ENCODE measurements at places on chromosomes 5 and 9. TPM values are rescaled to one million over a fixed set of nuclear protein-coding genes. Genes with fewer than 3 reads are reported as not detected.
A peak's percentile ranks its signal among the peaks of the same experiment; 100 is the strongest.

PCDH12 gene
- polyA plus RNA-seq = 0.18 TPM

- no peak for DNase-seq
- peaks cover 14% of the 10 kb centered on the region for H3K4me1 ChIP-seq
- no peaks in the 10 kb centered on the region for H3K27me3 ChIP-seq
- no peaks in the 10 kb centered on the region for H3K36me3 ChIP-seq
Measured at GRCh38 chr5:68033961-68034571, 181.5 kb upstream of the PIK3R1 start.

SPINK5 gene
- polyA plus RNA-seq = not detected

DNA sequence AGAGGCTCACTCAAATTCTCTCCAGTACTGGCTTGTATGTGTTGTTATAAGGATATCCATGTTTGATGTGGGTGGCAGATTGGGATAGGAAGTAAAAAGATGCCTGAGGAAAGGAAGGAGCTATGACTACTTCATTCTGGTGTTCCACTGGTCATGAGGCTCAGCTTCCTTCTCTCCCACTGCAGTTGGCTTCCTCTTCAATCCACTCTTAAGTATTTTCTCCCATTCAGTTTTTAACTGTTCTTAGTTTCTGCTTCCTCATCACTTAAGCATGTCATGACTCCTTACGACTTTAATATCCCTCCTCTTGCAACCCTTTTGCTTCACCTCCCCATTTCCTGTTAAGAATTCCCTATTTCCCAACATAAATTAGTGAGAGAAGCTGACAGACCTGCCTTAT is 81.1 kb downstream of the PJA2 start:
- H3K36me3 ChIP-seq = peaks cover 6% of the 10 kb centered on the region
- no peaks in the 10 kb centered on the region for H3K27me3 ChIP-seq
- no peak overlapping the region for H3K4me3 ChIP-seq
- H3K27ac ChIP-seq = no peak overlapping the region
- DNase-seq = no peak

- H3K27me3 ChIP-seq = no peaks in the 10 kb centered on the region
- no peak overlapping the region for H3K27ac ChIP-seq
- no peak for DNase-seq
Measured at GRCh38 chr5:167554564-167555290, 736.7 kb upstream of the WWC1 start.

DNA sequence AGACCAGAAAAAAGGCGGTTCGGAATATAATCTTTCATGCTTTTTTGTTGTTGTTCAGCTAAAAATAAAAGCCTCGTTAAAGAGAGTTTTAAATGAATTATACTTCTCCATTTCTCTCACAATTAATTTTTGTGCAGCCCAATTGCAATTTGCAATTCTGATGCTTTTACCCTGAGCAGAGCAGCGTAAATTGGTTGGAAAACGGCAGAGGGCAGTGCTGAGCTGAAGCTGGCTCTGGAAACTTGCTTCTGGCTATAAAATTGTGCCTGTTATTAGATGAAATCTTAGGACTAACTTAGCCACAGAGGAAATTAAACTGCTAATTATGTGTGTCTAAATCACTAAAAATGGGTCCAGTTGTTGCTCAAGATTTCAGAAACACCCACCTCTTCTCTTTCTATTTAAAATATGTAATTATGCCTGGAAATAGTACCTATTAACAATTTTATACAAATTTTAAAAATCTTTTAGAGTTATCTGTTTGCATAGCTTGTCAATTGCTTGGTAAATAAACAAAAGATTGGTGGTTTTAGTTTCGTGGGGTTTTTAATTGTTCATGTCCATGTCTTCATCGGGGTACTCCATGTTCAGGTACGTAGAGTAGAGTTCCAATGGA is 441.8 kb upstream of the TLE4 start:
- peak; percentile 28 for DNase-seq
- no peaks in the 10 kb centered on the region for H3K4me1 ChIP-seq

GRCh38 chr5:138736293-138736692 is 16.9 kb upstream of the CTNNA1 start:
- H3K4me1 ChIP-seq = no peaks in the 10 kb centered on the region
- H3K36me3 ChIP-seq = no peaks in the 10 kb centered on the region
- no peak overlapping the region for H3K27ac ChIP-seq
- no peaks in the 10 kb centered on the region for H3K27me3 ChIP-seq
- no peak for DNase-seq

DAB2IP gene
- 0.17 TPM for polyA plus RNA-seq

PSIP1 gene
- polyA plus RNA-seq = 14.7 TPM

CAPSL gene
- polyA plus RNA-seq = not detected

GRCh38 chr9:72443855-72444254 is 77.6 kb upstream of the TMC1 start:
- peak overlapping the region; percentile 90 for H3K27ac ChIP-seq
- no peak overlapping the region for H3K4me3 ChIP-seq
- no peaks in the 10 kb centered on the region for H3K36me3 ChIP-seq
- H3K27me3 ChIP-seq = no peaks in the 10 kb centered on the region
- DNase-seq = peak; percentile 95

DNA sequence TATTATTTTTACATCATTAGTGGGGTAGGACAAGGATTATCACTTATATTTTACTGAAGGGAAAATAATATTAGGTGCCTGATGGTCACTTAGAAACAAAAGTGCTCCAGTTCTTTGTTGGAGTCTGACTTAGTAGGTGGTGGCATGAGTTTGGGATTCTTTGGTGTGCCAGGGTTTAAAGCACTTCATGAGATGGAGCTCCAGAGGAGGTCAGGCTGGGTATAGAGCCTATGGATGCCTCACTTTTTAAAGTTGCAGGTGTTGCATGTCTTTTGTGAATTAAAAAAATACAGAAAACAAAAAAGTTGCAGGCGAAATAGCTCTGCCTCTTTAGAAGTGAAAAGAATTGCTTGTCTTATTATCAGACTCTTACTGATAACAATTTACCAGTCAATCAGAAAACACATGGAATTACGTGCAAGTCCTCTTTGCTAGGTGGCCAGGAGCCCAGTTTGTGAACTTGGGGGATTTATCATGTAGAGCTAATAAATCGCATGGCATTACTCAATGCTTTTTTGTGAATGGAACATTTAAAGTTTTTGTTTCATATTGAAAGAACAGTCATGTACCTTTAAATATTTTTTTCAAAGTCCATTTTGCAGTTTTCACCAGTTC is 1.6 kb downstream of the ITK start:
- H3K27me3 ChIP-seq = no peaks in the 10 kb centered on the region
- DNase-seq = no peak
- H3K4me3 ChIP-seq = no peak overlapping the region
- no peak overlapping the region for H3K27ac ChIP-seq
- H3K36me3 ChIP-seq = no peaks in the 10 kb centered on the region

ESM1 gene
- not detected for polyA plus RNA-seq

KLHL3 gene
- polyA plus RNA-seq = 0.71 TPM

DNA sequence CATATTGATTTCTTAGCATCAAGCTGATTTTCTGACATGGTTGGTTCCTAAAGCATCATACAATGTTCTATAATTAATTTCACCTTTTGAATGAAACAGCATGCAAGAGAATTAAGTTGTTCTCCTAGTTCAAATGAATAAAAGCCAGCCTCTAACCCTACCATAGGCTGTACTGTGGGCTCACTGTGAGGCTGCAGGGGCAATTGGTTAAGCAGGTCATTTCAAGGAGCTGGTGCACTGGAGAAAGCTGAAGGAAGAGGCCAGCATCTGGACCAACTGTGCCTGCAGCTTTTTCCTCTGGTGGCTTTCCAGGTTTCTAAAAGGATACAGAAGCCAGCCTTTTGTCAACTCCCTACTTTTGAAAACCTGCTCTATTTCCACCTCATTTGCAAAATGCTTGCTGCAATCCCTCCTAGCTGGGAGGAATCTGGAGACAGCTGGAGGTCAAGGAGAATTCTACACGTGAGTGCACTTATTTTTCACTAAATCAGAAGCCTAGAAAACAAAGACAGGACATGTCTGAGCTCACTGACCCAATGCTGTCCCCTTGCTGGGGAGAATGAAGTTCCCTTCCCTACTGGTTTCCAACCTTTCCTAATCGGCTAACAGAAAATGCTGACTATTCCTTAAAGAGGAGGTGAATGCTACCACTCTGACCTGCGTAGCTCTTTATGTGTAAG is 158.9 kb downstream of the APBA1 start:
- no peak overlapping the region for H3K4me3 ChIP-seq
- no peaks in the 10 kb centered on the region for H3K36me3 ChIP-seq
- H3K27ac ChIP-seq = no peak overlapping the region
- H3K27me3 ChIP-seq = no peaks in the 10 kb centered on the region

DNA sequence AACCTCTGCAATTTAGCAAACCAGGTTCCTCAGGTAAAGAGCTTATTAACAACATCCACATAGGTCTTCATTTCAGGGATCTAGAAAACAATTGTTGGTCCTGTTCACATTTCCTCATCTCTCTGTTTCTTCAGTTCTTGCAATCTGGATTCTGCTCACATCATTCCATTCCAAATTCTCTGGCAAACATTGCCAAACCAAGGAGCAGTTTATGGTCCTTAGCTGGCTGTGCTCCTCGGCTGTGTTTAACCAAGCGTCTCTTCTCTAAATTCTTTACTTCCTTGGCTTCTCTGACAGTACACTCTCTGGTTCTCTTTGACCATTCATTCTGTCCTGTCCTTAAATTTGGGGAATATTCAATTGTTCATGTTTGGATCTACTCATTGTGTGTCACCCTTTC is 65.8 kb upstream of the RANBP3L start:
- H3K27ac ChIP-seq = no peak overlapping the region
- H3K4me1 ChIP-seq = peaks cover 5% of the 10 kb centered on the region
- no peaks in the 10 kb centered on the region for H3K27me3 ChIP-seq
- H3K36me3 ChIP-seq = no peaks in the 10 kb centered on the region

CYLC2 gene
- not detected for polyA plus RNA-seq

DNA sequence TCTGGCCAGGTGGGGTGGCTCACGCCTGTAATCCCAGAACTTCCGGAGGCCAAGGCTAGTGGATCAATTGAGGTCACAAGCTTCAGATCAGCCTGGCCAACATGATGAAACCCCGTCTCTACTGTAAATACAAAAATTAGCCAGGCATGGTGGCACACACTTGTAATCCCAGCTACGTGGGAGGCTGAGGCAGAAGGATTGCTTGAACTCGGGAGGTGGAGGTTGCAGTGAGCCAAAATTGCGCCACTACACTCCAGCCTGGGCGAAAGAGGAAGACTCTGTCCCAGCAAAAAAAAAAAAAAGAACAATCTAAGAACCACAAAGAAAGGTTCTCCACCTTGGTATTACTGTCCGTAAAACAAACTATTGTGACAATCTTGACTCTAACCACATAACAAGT is 9.7 kb downstream of the MYO10 start:
- no peak for DNase-seq
- peaks cover under 1% of the 10 kb centered on the region for H3K27me3 ChIP-seq
- no peaks in the 10 kb centered on the region for H3K4me1 ChIP-seq
- H3K27ac ChIP-seq = no peak overlapping the region
- H3K4me3 ChIP-seq = no peak overlapping the region

DNA sequence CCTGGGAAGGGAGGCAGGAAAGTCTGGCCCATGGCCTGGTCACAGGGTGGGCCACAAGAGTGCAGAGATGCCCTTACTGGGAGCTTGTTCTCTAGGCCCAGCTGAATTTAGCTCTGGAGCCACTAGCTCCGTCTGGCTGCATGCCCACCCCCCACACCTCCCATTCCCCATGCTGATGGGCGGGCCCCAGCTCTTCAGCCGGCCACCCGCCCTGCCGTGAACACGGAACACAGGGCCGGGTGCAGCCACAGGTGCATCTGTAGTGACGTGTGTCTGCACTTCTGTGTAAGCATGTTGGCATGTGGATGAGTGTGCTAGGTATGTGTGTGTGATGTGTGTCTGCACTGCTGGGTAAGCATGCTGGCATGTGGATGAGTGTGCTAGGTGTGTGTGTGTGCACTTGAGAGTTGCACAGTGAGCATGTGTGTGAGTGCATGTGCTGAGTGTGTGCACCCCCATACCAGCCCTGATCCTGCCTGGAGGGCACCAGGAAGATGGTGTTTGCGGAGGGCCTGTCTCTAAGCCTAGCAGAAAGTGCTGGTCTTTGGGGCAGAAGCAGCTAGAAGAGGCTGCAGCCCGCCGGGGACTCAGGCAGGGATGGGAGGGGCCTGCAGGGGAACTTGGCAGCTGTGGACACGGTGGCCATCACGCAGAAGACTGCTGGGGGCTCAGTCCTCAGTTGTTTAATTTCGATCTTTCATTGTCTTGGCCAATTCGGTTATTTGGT is 136.4 kb downstream of the CACNA1B start:
- H3K27ac ChIP-seq = no peak overlapping the region
- DNase-seq = no peak
- H3K27me3 ChIP-seq = no peaks in the 10 kb centered on the region

PCDHGB2 gene
- not detected for polyA plus RNA-seq

GRCh38 chr9:125652233-125652594 is 54.8 kb downstream of the MAPKAP1 start:
- DNase-seq = no peak
- H3K4me3 ChIP-seq = no peak overlapping the region
- H3K4me1 ChIP-seq = peaks cover 57% of the 10 kb centered on the region

GRCh38 chr5:137935190-137935589 is 45.9 kb downstream of the PKD2L2 start:
- H3K27me3 ChIP-seq = no peaks in the 10 kb centered on the region
- no peak overlapping the region for H3K27ac ChIP-seq
- H3K4me1 ChIP-seq = no peaks in the 10 kb centered on the region
- no peak overlapping the region for H3K4me3 ChIP-seq
- peaks cover 41% of the 10 kb centered on the region for H3K36me3 ChIP-seq

DNA sequence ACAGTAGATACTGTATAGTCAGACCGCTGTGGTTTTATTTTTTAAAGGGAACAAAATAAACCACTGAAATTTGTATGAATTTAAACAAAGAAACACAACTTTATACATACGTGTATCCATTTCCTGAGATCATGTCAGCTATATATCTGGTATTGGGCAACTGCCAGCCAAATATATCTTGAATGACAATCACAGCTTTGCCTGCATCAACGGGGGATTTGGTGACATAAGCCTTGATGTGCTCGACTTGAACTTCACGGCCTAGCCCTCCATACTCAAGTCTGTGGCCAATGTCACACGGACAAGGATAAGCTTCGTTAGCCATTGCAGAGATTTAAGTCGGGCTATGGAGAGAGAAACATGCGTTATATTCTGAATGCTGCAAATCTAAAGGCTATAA is 17.3 kb downstream of the CMBL start:
- no peaks in the 10 kb centered on the region for H3K36me3 ChIP-seq
- DNase-seq = no peak
- H3K27ac ChIP-seq = no peak overlapping the region
- H3K4me3 ChIP-seq = no peak overlapping the region
- H3K27me3 ChIP-seq = no peaks in the 10 kb centered on the region
- no peaks in the 10 kb centered on the region for H3K4me1 ChIP-seq

GRCh38 chr9:35729700-35730485 is 2.1 kb downstream of the TLN1 start:
- peaks cover 61% of the 10 kb centered on the region for H3K4me1 ChIP-seq
- H3K36me3 ChIP-seq = peaks cover 16% of the 10 kb centered on the region
- H3K27me3 ChIP-seq = no peaks in the 10 kb centered on the region
- peak overlapping the region; percentile 84 for H3K4me3 ChIP-seq
- peak; percentile 86 for DNase-seq
- peak overlapping the region; percentile 84 for H3K27ac ChIP-seq

GRCh38 chr9:87657893-87658292 is 68.0 kb upstream of the CTSL start:
- DNase-seq = no peak
- H3K36me3 ChIP-seq = peaks cover 41% of the 10 kb centered on the region
- H3K4me3 ChIP-seq = no peak overlapping the region
- H3K27me3 ChIP-seq = no peaks in the 10 kb centered on the region
- peaks cover 11% of the 10 kb centered on the region for H3K4me1 ChIP-seq
- H3K27ac ChIP-seq = no peak overlapping the region
